NCI-H510A treated with DMSO at 0.1 percent for 48 hours (cell line): ENCODE measurements at places on chromosomes 1 and 21.

DNA sequence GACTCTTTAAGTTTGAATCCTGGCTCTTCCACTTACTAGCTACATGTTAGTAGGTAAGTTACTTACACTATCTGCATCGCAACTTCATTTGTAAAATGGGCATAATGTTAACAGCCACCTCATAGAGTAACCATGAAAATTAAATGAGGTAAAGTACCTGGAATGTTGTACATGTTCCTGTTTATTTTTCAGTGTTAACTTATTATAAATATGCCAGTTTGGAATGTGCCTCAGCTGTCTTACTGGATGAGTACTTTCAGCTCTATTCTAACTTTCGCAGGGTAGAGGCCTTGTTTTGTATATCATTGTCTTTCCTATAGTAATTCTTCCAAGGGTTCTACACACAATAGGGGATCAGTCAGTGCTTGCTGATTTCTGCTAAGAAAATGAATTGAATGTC is 167.4 kb downstream of the DUSP10 start:
- DNase-seq: no peak

- DNase-seq: no peak
Observed at GRCh38 chr1:173168941-173169340, 38.2 kb downstream of the TNFSF4 start.

- DNase-seq: no peak
Observed at GRCh38 chr1:162117039-162117774, 47.7 kb downstream of the NOS1AP start.

GRCh38 chr1:111470596-111470995 is 3.2 kb upstream of the C1orf162 start:
- DNase-seq: no peak

DNA sequence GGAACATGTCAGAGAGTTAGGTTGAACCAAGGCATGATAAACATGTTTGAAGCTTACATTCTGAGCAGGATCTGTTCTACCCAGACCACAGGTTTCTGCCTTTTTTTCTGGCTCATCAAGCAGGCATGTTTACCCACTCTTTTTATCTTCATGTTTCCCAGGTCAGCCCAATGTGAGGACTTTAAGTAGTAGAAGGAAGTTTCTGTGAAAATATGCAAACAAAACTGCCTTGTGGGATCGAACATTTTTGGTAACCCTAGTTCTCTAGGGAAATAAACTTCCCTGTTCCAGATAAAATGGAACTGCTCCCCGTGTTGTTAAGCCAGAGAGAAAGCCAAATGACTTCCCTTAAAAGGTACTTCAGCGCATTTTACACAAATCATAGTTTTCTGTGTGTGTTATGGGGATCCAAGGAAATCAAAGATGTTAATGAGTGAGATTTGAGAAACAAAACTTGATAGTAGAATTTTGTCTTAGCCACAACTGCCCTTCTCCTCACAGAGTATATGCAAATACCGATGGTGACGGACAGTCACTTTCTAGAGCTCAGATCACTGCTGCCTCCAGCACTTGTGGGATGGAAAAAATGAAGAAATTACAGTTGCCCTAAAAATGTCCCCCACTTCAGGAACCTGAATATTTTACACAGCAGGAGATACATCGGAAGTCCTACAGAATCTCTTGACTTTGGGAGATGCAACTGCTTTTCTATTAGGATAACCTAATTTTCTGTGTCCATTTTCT is 765 bp upstream of the HIPK1 start:
- no peak for DNase-seq

DNA sequence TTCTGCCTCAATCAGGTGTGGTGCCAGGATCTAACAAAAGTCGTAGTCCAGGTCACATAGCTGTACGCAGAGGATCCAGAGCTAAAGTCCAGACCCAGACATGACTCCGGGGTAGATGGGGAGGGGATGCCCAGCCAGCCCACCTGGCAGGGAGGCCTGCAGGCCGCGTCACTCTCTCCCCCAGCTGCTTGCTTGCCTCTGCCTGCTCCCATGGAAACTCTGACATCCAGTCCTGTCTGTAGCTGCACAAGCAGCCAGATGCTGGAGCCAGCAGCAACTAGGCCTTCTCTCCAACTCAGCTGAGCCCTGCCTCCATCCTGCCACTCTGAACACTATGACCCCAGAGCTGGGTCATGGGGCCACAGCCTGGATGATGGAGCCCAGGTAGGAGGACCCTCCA is 8.1 kb downstream of the COL8A2 start:
- DNase-seq: no peak

DNA sequence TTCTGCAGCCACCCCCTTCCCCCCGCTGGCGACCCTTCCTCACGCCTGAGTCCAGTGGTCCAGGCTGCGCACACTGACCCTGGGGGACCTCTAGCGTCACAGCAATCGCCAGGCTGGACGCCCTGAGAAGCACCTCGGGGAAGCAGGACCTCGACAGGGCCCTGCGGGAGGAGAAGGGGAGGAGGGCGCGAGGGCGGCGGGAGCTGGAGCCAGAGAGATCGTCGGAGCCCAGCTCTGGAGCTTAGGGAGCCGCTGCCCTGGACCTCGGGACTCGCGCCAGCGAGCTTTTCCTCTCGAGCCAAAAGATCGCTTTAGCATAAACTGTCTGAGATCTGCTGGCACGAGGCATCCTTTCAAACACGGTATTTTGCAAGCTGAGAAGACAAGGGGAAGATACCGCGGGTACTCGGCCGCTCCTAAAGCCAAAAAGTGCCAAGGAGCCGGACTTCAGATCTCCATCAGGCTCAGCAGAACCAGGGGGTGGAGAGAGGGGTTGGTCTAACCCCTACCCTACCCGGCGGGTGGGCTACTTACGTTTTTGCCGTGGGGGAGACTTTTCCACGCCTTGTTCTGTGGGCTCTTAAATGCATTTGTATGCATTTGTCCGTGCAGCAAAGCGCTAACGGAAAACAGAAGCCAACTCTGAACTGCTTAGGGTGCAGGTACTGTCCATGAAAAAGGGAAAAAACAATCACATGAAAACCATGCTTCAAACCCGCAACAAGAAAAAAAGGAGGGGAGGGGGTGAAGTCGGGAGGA is 586 bp downstream of the COL24A1 start:
- peak; percentile 66 for DNase-seq

- no peak for DNase-seq
Observed at GRCh38 chr1:5374192-5374591, 618.0 kb downstream of the NPHP4 start.
